ENCODE measurements at places on chromosomes 16 and 17.
A peak's percentile ranks its signal among the peaks of the same experiment; 100 is the strongest.

- DNase-seq: no peak
These were observed 11.4 kb upstream of the ARHGAP23 start for GRCh38 chr17:38416840-38417209.

GRCh38 chr17:77829843-77830799 lies 128.4 kb upstream of the TNRC6C start:
- peak; percentile 86 for DNase-seq

GRCh38 chr16:54748611-54749190 lies 182.0 kb upstream of the IRX5 start:
- no peak for DNase-seq

DNA sequence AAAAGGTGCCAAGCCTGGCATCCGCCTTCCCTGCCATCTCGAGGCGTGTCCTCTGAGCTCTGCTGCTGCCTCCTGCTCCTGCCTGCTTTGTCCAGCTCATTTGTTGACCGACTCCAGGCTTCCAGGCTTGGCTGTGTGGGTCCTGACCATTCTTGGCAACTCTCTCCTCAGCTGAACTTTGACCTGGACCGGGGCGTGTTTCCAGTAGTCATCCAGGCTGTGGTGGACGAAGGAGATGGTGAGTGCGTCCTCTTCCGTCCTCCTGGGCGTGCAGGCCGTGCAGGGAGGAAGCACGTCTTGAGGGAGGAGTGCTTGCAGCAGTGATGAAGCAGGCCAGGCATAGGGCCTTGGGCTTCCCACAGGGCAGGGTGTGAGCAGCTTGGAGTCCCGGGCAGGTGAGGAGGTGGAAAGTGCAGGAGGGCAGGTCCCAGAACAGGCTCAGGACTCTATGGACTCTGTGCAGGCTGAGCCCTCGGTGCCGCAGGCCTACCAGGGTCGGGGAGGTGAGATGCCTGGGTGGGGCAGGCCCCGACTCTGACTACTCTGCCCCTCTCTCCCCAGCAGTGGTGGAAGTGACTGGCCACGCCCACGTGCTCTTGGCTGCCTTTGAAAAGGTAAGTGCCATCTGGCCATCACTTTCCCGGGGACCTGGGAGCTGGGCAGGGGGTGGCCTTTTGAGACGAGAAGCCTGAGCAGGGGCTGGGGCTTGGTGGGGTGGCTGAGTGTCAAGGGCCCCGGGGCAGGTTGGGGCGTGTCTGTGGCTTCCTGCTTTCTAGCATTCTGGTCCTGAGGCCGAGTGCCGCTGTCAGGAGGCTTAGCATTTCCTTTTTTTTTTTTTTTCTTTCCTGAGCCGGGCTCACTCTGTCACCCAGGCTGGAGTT lies 28.6 kb upstream of the NUDT16L1 start:
- DNase-seq: peak; percentile 65

- DNase-seq: no peak
These were observed 67.8 kb upstream of the NLK start for GRCh38 chr17:27974531-27975145.

DNA sequence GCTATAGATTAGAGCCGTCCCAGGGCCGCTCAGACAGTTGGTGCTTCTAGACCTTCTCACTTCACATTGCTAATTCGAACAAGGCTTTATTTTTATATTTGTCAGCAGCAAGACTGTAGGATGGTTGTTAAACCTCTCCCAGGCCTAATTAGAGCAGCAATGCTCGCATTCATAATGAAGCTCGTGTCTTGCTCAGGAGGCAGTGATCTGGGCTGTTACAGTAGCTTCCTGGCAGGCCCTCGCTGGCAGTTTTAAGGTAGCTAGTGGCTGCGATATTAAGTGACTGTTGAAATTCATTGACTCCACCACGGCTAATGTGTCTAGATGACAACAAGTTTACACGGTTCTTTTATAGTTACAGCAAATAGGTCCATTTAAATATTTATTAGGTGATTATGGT lies 23.2 kb upstream of the ANKFN1 start:
- DNase-seq: no peak

- DNase-seq: no peak
These were observed 34.2 kb upstream of the CRHR1 start for GRCh38 chr17:45749831-45750335.

GRCh38 chr17:8391711-8392110 lies 5.9 kb downstream of the RNF222 start:
- DNase-seq: no peak

DNA sequence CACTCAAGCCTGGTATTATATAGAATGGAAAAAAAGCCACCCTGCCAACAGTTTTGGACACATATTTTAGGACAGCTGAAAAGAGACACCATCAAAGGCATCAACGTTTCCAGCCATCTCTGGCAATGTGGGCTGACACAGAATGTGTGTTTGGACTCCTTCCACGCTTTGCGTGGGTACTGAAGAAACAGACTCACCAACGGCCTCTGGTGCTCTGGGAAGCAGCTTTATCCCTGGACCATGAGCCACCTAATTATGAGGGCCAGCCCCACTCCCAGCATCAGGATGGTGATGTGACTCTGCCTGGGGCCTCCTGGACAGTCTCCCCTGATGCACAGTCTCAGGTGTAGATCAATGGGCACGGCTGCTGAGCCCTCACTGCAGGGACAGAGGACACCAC lies 27.9 kb downstream of the CCDC57 start:
- no peak for DNase-seq

GRCh38 chr16:15773968-15774367 lies 82.9 kb downstream of the MYH11 start:
- no peak for DNase-seq

DNA sequence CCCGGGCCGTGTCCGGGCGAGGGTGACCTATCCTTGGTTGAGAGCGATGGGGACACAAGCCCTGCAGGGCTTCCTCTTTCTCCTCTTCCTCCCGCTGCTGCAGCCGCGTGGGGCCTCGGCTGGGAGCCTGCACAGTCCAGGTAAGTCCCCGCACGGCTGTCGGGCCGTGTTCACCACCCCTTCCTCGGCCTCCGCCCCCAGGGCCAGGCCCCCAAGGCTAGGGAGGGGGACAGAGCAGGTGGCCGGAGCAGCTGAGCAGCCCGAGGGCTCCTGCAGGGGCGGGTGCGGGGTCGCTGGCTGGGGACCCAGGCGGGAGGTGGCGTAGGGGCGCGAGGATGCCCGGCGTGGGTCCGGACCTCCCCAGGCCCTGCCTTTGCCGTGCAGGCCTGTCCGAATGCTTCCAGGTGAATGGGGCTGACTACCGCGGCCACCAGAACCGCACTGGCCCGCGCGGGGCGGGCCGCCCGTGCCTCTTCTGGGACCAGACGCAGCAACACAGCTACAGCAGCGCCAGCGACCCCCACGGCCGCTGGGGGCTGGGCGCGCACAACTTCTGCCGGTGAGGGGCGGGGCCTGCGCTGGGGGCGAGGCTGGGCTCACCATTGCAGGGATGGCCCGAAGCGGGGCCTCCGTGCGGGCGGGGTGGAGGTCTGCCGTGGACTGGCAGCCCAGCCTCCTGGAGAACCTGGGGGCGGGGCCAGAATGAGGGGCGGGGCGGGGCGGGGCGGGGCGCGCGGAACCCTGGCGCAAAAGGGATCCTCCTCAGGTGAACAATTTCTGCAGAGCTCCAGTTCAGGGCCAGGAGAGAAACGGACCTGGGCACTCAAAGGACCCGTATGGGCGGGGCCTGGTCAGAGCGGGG lies 631 bp downstream of the KREMEN2 start:
- DNase-seq: no peak

DNA sequence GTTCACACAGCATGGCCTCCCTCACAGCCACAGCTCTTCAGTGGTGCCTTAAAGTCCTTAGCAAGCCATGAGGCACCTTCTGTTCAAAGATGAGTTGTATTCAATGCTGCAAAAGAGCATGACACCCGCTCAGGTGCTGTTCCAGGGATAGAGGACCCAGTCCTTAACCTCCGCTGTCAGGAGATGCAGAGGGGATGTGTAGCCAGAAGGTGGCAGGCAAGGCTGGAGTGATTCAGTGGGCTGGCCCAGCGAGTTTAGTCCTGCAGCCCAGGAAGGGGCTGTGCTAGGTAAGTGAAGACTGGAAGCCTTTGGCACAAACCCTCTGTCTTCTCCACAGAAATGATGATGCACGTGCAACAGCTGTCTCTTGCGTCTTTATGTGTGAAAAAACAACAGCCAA lies 25.0 kb upstream of the ADAM11 start:
- no peak for DNase-seq

DNA sequence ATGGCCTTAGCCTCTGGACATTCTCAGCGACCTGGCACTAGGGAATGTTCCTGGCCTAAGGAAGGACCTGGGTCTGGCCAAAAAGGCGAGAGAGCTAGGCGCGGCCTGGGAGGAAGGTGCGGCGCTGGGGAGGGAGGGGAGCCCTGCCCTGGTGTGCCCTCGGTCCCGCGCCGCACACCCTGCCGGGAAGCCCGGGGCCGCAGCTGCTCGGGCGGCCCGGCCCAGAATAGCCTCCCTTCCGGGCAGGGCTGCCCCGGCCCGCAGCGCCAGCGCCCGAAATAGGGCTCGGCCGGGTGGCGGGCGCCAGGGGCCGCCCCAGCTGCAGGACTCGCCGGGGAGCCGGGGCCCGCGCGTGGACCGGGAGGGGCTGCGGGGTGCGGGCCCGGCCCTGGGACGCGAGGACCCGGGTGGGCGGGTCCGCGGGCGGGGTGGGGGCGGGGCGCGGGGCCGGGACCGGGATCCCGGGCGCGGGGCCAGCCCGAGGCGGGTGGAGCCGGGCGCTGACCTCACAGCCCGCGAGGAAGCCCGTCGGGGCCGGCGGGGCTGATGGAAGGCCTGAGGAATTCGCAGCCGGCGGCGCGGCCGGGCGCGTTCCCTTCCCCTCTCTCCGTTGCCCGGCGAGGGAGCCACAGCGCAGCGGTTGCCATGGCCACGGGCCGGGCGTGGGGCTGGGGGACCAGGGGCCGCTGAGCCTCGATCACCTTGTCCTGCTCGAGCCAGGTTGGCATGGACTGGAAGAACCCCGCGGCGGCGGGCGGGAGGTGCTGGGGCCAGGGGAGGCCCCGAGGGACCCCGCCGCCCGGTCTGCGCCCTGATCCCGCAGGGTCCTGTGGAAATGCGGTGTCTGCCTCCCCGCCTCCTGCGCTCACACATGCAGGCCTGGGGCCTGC lies 18.1 kb downstream of the SOCS3 start:
- DNase-seq: peak; percentile 90

GRCh38 chr17:46817151-46817900 lies 1.2 kb downstream of the WNT3 start:
- DNase-seq: no peak

DNA sequence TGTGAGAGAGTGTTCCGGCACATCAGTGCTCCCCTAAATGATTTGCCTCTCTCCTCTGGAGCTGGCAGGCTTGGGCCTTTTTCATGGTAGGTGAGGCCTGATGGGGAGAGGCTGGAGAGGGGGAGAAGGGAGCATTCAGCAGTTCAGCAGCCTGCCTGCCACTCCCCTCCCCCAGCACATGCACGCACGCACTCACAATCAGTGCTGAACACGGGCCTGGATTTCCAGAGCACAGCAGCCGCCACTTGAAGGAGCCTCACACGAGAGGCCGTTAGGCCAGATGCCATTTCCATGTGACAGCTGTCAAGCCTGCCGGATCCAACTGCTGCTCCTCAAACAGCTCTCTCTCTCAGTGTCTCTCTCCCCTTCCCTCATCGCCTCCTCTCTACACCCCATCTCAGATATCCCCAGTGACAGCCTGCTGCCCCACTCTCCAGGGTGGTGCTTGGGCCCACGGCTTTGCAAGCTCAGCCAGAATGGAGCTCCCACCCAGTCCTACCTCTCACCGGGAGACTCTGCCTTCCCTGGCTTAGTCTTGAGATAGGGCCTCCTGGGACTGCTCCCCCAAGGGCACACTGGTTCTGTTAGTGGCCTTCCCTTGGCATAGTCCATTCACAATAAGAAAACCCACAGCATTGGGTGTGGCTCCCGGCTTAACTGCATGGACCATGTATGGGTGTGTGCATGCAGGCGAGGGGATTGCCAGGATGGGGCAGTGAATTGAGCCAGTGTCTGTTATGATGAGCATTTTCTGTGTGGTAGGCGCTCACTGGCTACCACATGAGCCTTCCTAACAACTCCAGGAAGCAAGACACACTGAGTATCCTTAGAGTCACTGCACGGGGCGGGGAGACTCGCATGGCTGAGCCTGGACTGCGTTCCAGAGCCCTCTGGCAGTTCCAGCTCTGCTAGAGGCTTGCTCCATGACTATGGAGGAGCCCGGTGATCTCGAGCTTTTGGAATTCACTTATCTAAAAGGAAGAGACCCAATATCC lies 226.2 kb downstream of the CCDC182 start:
- DNase-seq: no peak

DNA sequence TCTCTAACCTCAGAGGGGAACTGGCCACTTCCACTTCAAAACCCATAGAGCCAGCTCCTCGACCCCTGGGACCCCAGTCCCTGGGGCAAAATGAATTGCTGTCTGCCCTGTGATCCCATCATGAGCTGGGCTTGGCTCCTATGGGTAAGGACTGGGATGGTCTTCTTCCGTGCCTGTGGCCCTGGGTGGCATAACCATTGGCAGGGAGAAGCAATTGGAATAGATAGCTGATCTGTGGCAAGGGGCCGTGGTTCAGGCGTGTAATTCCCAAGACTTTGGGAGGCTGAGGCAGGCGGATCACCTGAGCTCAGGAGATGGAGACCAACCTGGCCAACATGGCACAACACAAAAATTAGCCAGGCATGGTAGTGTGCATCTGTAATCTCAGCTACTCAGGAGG lies 4.3 kb downstream of the SULT1A2 start:
- no peak for DNase-seq

DNA sequence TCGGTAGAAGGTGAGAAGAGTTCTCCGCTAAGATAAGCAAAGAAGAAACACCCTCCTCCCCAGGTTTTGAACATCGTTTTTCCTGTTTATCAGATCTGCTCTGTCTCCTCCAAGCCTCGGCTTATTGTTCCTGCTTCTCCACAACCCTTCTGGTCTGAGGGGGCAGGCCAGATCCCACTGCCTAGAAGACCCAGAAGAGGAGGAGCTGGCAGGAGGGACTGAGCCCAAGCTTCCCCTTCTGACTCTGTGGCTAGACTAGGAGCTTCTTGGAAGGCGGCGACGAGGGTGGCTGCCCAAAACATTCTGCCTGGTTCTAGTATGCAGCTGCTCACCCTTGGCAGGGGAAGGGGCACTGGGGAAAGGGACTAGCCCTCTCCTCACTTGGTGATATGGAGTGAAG lies 5.2 kb upstream of the HOXB5 start:
- DNase-seq: no peak

GRCh38 chr16:79303206-79303605 lies 297.3 kb downstream of the MAF start:
- no peak for DNase-seq

GRCh38 chr16:59748531-59748930 lies 1014.4 kb upstream of the GOT2 start:
- no peak for DNase-seq

DNA sequence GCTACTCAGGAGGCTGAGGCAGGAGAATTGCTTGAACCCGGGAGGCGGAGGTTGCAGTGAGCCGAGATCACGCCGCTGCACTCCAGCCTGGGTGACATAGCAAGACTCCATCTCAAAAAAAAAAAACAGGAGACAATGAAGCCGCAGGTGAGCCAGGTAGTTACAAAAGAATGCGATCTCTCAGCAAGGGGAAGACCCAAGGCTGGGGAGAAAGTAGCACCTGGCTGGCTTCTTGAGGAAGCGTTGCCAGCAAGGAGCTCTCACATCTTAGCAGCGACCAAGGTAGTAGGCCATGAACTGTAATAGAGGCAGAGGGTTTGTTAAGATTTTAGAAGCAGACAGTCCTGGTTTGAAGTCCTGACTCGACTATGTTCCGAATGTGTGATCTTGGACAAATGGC lies 175.0 kb downstream of the AIPL1 start:
- DNase-seq: no peak

GRCh38 chr16:87498324-87499188 lies 5.7 kb upstream of the ZCCHC14 start:
- no peak for DNase-seq

- DNase-seq: no peak
These were observed 13.5 kb downstream of the POLR2A start for GRCh38 chr17:7497636-7498035.

Data from tibial artery (tissue), 4 donors.